ENCODE measurements at places on chromosomes 3 and 15.

DNA sequence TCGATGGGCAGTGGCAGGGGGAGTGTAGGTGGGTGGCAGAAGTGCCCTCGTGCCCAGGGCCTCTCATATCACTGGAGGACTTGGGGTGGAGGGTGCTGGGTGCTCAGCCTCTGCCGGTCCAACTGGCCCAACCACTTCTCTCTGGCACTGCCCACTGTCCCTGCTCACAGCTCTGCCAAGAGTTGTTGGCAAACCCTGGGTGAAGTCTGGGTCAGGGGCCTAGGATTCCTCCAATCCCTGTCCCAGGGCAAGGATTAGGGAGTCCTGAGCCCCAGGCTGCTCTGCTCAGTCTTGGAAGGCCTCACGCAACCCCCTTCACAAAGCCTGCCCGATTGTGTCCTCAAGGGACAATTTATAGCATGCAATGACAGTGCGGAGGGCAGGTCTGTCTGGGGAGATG lies 5.2 kb upstream of the PRKCD start:
- DNase-seq: no peak

GRCh38 chr3:126464997-126465396 lies 10.7 kb downstream of the ZXDC start:
- DNase-seq: no peak

GRCh38 chr15:91857224-91857585 lies 3.7 kb downstream of the SLCO3A1 start:
- no peak for DNase-seq

DNA sequence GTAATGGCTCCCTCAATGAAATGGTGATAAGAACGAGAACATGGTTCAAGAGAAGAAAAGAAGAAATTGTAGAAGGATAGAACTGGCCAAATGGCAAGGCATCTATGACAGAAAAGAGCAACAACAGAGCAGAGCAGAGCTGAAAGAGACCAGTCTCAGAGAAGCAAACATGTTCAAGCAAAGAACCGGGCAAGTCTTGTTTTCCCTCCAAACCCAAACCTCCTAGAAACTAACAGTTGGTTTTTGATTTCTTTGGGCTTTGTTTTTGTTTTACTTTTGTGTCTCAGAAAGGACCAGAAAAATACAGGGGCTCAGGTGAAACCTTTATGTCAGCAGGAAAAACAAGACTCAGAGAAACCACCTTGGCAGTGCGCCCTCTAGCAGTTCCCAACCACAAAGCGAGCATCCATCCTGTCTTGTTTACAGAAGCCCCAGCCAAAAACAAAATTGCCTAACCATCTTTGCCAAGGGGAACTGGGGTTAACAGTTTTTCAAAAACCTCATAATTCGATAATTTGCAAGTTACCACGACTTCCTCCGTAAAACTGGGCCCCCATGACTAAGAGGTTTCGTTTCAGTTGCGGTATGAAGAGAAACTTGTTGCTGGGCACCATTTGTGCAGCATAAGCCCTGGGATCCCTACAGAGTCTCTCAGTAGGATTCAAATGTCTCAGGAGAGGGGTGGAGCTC lies 159.2 kb upstream of the SLC24A5 start:
- no peak for DNase-seq

GRCh38 chr3:181839916-181840297 lies 128.2 kb downstream of the SOX2 start:
- DNase-seq: no peak

DNA sequence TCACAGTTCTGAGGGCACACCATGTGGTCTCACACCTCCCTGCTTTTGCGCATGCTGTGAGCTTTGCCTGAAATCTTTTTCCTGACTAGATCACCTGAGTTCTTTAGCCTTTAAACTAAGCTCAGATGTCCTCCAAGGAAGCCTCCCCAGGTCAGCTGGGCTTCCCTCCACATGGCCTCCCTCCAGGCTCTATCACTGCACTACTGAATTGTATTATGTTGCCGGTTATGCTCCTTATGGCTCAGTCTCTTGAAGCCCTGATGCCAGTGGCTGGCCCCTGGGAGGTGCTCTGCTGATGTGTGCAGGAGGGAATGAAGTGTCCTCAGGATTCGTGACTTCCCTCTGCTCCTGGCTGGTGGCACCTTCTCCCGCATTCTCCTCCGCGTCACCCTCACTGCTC lies 93.3 kb upstream of the BLM start:
- DNase-seq: no peak

GRCh38 chr3:46127503-46127902 lies 80.6 kb downstream of the CCR1 start:
- no peak for DNase-seq

GRCh38 chr15:89330119-89330518 lies 4.5 kb downstream of the POLG start:
- no peak for DNase-seq

DNA sequence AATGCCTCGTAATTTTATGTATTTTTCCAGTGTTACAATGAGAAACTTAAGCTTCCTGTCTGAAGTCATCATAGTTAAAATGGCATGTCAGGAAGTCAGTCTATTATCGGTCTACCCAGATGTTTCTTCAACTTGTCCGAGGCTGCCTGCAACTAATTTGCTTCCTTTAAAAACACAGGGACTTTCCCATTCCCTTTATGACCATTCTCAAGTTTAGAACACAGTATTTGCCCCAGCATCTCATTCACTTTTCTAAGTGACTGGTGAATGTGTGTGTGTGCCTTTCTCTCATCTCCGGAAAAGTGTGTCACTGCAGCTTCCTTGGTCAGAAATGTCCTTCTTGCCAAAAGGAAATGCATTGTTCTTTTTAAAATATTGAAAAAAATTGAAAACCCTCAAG lies 466.6 kb downstream of the RAP2B start:
- no peak for DNase-seq

GRCh38 chr3:93961489-93961888 lies 12.2 kb downstream of the PROS1 start:
- no peak for DNase-seq

- no peak for DNase-seq
Measured at GRCh38 chr3:45441584-45442310, 53.4 kb downstream of the LARS2 start.

DNA sequence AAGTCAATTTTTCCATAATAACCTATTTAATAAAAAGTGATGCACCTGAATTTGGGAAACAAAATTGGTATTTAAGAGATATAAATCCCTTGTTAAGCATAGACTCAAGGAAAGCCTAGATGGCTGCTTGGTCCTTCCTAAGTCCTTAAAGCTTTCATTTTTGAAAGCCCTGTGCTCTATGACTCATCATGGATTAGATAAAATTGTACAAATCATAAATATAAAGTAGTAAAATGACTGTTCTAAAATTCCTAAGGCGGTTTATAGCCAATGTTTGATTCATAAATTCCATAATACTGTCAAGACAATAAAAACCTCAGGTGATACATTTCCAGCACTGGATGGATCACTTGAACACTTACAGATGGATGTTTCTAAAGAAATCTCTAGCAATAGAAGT lies 730.8 kb upstream of the EPHA6 start:
- no peak for DNase-seq

DNA sequence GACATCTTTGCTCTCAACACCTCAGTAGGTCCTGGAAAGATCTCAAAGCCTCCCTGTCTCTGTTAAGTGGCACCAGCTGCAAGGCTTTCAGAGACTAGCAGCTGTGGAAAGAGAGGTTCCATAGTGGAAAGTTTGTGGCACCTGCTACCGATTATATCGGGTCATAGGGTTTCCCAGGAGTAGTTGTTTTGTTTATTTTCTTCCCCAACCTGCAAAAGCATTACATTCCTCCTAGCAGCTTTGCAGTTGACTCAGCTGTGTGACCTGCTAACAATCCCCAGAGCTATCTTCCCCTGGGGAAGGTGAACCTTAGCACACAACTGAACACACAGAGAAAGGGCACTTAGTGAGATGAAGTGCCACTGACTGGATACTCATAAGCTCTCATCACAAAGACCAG lies 598.9 kb upstream of the GRM7 start:
- no peak for DNase-seq

DNA sequence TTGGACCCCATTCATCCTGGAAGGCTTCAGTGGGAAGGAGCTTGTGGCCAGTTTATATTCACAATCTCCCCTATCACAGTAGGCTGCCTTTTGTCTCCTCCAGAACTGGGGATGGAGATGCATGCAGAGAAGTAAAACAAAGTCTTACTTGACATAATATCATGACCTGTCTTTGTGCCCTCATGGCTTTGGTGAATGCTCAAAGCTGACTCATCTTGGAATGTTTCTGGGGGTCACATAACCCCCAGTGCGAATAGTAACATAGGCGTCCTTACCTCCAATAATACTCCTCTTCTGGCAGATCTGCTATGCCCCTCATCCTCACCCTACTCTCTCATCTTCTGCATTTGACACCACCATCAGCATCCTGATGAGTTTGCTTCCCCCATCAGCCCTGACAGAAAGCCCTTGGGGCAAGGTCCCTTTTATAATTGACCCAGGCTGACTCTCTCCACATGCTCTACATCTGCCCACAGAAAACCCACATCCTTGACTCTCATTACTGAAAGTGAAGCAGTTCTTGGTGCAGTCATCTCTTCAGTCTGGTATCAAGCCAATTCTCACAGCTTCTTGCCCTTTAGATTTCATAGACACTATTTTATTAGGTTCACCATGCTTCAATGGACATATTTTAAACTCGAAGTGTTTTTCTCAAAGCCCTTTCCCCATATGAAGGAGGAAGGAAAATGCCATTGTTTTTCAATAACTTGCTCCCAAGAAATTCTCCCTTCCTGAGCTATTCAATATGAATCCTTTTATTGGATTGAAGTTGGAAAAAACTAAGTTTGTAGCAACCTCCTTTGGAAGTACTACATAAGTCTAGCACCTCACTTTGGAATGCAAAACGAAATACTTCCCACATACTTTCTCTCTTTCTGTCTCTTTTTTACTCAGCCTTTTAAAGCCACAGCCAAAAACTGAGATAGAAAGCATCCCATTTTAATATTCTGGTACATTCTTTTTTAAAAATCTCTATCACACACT lies 36.6 kb downstream of the OSTN start:
- no peak for DNase-seq

- no peak for DNase-seq
Measured at GRCh38 chr3:30155755-30156154, 450.6 kb upstream of the TGFBR2 start.

- no peak for DNase-seq
Measured at GRCh38 chr3:151476344-151477018, 15.6 kb upstream of the IGSF10 start.

GRCh38 chr3:11328196-11328945 lies 56.2 kb downstream of the ATG7 start:
- DNase-seq: no peak

- DNase-seq: no peak
Measured at GRCh38 chr3:161915418-161915750, 418.8 kb downstream of the OTOL1 start.

- DNase-seq: no peak
Measured at GRCh38 chr3:130709671-130710070, 37.0 kb downstream of the PIK3R4 start.

GRCh38 chr3:52872245-52872644 lies 25.1 kb downstream of the STIMATE start:
- no peak for DNase-seq

GRCh38 chr3:174857301-174857700 lies 1.8 kb upstream of the NAALADL2 start:
- DNase-seq: no peak

DNA sequence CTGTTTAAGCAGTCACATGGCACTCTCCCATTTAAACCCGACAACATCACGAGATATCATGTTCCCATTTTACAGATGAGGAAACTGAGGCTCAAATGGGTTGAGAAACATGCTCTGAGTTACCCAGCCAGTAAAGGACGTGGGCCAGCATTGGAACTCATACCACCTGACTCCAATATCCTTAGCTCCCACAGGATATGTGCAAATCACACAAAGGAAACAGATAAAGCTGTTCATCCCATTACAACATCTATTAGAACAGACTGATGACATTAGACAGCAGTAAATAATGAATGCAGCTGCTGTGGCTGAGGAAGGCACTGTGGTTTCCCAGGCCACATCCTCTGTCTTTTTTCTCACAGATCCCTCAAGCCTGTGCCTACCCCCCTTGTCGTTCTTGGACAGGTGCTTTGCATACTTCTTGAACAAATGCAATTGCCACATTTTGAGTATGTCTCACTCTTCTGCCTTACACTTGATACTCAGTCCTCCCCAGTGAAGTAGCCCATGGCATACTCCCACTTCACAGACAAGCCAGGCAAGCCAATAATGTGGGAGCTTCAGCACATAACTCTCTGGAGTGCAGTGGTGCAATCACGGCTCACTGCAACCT lies 17.7 kb downstream of the FRMD4B start:
- DNase-seq: no peak

GRCh38 chr3:194801461-194802432 lies 116.1 kb downstream of the FAM43A start:
- no peak for DNase-seq

- peak; percentile 48 for DNase-seq
Measured at GRCh38 chr3:48716982-48717746, at the start of gene IP6K2. IP6K2 (minus strand) TSS chr3:48717221; CDS start chr3:48695291, 21,930 bp downstream.

DNA sequence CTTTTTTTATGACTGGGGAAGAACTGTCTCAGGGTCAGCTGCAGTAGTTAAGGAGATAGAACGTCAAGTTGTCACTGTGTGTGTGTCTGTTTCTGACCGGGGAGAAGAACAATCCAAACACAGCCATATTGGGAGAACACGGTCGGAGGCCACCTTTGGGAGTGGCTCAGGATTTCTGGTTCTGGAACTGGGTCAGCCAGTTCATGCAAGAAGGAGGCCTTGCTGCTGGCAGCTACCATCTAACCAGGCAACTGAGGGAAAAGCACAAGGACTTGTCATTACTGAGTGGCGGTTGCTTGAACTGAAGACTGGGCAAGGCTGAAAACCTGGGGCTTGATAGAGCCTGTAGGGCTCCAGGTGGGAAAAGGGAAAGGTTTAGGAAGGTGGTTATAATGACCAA lies 24.6 kb downstream of the GLDN start:
- no peak for DNase-seq

DNA sequence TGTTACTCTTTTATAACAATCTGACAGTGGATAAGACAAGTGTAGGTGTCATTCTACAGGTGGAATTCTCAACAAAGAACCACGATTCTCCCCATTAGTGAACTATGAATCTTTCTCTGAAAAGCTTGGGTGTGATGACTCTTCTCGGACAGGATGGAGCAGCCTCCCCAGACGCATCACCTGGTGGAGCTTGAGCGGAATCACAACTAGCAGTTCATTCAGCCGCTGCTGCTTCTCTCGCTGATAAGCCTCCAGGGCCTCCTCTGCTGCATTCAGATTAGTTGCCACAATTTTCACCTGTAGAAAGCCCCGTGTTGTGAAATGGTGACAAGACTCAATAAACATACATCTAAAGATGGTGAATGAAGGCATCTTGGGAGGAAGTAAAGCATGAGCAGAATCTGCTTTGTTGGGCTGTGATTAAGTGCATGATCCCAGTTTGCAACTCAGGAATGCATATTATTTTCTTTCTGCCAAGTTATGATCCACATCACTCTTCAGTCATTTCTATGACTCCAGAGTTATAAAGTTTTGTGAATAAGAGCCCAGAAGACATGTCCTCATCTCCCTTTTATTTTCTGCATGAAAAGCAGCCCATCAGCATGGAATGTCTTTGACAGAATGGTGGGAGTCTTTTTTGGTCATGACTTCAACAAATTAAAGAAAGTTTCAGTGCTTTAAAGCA lies 93.6 kb downstream of the BOC start:
- DNase-seq: no peak
